ENCODE measurements at places on chromosomes 5 and 9. TPM values are rescaled to one million over a fixed set of nuclear protein-coding genes. Genes with fewer than 3 reads are reported as not detected.

- DNase-seq = no peak
These were observed 47.2 kb downstream of the SECISBP2 start for GRCh38 chr9:89365532-89365912.

DNA sequence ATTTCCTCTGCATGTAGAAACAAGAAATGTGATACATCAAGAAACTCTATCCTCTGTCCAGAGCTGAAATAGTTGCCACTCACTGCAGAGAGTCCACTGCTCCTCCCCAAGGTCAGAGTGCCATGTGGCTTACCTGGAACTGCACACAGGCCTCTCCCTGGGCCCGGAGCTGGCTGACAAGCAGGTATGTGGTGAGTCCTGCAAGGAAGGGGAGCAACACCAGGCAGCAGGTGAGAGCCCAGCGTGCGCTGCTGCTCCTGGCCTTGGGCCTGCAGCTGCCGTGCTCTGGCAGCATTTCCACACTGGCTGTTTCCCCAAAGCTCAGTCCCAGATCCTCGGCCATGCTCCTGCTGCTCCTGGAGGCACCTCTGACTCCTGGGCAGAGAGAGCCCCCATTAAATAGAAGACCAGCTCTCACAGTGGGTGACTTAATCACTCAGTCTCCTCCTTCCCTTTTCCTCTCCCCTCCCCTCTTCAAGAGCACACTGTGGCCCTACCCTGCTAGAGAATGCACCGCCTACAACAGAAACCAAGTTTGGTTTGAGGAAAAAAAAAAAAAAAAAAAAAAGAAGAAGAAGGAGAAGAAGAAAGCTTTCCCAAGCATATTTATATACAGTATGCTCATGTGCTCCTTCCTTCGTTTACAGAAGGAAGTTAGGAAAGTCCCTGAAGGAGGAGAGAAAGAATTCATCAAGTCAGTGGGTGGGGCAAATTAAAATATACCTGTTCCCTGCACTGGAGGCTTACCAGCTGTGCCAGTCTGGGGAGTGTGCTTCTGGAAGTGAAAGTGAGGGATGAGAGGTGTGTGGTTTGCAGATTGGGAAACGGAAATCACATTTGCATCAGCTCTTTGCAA lies at the start of gene TNFSF15:
TNFSF15 (minus strand) TSS at position 370 of the 856 bp plus-strand sequence; CDS start at position 343, 27 bp downstream.
- no peak for DNase-seq

DNA sequence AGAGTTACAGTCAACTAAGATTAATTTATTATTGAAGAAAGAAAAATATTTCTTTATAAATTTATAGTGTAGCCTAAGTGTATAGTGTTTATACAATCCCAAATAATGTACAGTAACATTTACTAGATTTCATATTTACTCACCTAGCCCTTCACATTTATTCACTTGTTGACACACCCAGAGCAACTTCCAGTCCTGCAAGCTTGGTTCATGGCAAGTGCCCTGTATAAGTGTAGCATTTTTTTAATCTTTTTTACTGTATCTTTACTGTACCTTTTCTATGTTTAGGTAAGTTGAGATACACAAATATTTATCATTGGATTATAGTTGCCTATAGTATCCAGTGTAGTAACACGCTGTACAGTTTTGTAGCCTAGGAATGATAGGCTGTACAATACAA lies 119.9 kb downstream of the SPATA31D1 start:
- no peak for DNase-seq

DNA sequence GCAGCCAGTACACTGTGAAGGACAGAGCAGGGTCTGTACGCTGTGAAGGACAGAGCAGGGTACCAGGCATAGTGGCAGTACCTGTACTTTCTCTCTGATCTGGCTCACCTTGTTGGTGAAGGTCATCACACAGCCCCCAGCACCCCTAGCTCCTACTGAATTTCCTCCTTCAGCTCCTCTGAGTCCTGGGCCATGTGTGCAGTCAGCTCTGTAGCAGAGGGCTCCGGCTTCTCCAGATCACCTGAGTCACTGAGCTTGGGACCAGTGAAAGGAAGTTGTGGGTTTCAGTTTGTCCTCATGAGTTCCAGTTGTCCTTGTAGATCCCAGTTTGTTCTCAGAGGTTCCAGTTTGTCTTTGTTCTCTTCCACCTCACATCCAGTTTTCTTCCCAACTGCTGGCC lies 5.5 kb downstream of the NUDT2 start:
- no peak for DNase-seq

GRCh38 chr9:4362281-4362680 lies 62.4 kb upstream of the GLIS3 start:
- DNase-seq = no peak

RETREG1 gene
- total RNA-seq = 0.14 TPM

Data from pulmonary artery endothelial cell (primary cell).